ENCODE measurements at places on chromosomes 3 and 15. TPM values are rescaled to one million over a fixed set of nuclear protein-coding genes. Genes with fewer than 3 reads are reported as not detected.

DNA sequence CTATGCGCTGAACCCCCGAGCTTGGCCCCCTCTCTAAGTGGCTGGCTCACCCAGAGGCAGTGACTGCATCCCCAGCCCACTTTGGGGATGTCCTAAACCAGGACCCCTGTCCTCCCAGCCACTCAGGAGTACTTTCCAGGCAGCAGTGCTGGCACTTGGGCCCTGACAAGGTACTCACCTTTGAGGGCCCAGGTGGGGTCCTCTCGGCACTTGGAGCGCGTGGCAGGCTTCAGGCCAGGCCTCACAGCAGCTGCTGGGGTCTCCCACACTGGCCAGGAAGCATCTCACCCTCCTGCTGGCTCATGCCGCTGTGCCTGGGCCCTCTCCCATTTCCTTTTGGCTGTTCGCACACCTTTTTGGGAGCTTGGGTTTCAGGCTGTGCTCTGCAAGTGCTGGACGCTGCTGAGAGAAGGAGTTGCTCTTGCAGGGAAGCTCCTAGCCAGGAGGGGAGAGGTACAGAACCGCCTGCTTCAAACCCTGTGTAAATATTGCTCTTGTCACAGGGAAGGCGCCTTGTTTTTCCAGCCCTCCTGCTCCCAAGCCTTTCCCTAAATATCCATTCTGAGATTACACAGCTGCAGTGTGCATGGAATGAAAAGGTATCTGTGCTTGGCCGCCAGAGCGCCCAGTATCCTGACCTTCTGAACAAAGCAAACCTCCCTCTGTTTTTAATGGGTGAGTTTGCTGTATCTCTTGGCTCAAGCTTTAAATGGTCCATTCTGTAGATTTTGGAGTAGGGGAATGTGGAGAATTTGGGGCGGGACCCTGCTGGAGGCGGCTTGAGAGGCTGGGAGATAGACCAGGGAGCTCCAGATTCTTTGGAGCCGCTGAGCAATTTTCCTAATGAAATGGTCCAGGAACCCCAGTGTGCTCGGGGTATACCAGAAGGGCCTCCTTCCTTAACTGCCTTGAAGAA lies 45.6 kb downstream of the DNASE1L3 start:
- peak; percentile 58 for DNase-seq

Gene TARS3
- total RNA-seq = 26.5 TPM

Gene LMAN1L
- total RNA-seq = not detected

Gene IL16
- total RNA-seq = 21.0 TPM

DNA sequence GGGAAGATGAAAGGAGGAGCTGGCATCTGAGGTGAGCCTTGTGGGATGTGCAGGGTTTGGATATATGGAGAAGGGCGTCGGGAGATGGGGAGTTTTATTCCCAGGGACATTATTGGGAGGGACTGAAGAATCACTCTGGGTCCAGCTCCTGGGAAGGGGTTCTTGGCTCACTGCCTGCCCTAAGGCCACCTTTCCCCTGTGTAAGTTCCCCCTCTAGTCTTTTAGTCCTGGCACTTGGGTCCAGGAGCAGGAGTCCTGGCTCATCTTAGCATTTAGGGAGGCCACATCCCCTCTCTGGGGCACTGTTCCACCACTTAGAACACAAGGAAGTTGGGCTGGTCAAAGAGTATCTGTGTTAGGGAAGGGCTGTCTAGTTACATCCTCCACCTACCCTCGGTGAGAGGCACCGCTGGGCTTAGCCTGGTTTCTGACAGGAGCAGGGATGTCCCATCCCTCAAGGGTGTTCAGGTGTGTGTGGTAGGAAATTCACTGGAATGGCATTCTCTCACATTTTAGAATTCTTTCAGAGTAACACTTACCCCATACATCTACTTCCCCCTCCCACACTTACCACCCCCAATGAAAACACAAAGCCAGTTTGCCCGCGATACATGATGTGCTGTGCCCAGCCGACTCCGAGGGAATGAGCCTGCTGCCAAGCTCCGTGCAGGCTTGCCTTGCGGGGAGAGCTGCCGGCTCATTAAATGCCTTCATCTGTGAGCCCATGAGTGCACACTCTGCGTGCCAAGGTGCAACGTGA lies 86.7 kb downstream of the FAM43A start:
- no peak for DNase-seq

All from stomach (tissue), 19 donors.